ENCODE measurements at places on chromosomes 12 and 14.

- DNase-seq = no peak
These were observed 10.4 kb upstream of the GPR132 start for GRCh38 chr14:105075379-105076295.

DNA sequence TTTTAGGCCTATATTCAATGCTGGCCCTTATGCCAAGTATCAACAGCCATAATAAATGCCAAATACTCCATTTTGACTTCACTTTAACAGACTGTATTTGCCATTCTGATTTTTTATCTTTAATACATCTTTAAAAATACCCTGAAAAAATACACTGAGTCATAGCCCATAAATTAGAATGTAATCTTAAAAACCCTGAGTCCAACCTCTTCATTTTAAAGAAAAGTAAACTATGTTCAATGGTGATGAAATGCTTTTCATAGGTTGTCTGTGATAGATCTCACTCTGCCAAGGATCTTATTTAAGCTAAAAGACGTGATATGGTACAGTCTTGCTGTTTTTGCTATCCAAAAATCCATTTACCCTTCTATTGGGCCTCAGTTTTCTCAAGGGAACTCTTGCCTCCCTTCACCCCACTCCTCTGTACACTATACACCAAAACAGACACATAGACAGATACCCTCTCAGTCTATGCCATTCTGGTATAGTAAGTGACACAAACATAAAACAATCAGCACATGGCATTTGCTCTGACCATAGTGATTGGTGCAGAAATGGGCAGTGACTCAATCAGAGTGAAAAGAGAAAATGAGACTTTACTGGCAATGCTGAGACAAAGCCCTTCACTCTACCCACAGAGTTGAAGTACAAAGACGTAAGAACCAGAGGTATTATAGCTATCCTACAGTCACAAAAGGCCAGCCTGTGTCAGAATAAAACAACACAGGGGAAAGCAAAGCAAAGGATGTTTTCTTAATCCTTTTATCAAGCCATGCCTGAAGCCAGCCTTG is 49.1 kb downstream of the BTG1 start:
- no peak for DNase-seq

DNA sequence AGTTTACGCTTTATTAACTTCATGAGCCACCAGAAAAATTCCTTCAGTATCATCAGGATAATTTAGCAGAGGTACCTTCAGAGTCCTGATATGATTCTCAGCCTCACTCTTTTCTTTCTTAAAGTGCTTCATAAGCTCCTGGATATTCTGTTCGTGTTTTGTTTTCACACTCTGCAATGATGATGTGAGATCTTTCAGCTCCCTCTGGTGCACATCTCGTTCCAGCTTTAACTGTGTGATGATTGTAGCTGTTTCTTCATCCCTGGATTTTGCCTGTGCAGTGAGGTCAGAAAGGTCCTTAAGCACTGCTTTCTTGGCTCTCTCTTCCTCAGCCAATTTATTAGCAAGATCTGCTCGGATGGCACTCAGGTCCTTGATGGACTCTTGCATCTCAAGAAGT is 156.7 kb downstream of the CEP128 start:
- DNase-seq = no peak

DNA sequence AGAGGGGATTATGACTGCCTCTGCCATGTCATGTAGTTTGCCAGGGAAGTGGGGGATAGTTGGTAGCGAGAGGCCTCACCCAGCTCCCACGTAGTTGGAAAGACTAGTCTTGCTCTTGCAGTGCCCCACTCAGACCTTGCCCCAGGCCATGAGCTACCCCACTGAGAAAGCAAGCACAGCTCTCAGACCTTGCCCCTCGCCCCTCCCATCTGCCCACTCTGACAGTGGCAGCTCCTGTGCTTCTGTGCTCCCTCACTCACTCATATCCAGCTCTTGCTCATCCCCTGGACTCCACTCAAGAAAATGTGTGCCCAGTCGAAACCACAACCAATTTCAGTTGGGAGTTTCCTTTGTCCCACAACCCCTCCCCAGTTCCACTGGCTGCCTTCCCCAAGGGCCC is 55.5 kb upstream of the BDKRB2 start:
- DNase-seq = no peak

- DNase-seq = peak; percentile 40
These were observed 69.4 kb upstream of the EVL start for GRCh38 chr14:99995700-99996356.

DNA sequence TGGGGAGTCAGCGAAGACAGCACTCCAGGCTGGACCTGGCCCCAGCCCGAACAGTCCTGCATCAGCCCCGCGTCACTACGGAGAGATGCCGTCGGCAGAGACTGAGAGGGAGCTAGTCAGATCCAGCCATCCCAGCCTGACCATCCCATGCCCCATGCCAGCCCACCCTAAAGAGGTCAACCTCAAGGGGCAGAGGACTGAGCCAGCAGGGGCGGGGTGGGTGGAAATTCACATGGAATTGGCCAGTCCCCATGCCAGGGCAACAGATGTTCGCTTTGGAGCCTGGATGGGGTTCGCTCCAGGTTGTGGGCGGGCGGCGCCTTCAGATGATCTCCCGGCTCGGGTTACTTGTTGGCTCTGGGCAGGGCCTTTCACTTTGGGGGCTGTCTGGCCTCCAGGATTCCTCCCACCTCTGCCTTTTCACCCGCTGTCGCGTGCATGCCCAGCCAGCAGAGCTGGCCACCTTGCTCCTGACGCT is 154.3 kb downstream of the TSPAN9 start:
- DNase-seq = no peak

DNA sequence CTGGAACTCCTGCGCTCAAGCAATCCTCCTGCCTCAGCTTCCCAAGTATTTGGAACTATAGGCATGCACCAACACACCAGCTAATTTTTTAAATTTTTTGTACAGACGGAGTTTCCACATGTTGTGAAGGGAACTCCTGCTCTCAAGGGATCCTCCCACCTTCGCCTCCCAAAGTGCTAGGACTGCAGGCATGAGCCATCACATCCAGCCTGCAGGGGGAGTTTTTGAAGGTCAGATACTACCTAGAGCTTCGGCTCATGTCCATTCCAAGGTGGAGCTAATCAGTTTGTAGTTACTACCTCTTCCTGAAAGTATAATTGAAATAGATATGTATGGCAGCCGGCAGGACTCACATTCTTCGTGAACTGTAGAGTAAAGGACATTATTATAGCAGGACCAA is 3.7 kb upstream of the TAS2R19 start:
- no peak for DNase-seq

DNA sequence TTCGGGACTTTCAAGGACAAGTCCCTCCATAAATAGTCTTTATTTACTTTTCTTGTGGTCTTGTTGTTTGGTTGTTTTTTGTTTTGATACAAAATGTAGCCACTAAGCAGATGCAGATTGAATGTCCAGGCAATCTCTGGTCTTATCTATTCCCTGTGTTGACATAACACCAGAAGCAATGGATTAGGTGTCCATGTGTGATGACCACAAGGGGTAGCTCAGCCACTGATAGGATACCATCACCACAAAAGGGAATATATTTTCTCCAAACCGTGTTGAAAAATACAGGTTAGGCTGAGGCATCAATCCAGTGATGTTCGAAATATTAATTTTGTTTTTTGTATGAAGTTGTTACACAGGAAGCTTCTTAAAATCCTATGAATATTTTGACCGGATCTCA is 196.3 kb downstream of the EPS8 start:
- no peak for DNase-seq

All from stimulated activated CD8-positive, alpha-beta memory T cell treated with anti-CD3 and anti-CD28 coated beads, Interleukin-7, amount 100 ng/mL, for 4 hours (primary cell).